Endothelial cell (in vitro differentiated cells): ENCODE measurements at places on chromosomes 1 and 21.

DNA sequence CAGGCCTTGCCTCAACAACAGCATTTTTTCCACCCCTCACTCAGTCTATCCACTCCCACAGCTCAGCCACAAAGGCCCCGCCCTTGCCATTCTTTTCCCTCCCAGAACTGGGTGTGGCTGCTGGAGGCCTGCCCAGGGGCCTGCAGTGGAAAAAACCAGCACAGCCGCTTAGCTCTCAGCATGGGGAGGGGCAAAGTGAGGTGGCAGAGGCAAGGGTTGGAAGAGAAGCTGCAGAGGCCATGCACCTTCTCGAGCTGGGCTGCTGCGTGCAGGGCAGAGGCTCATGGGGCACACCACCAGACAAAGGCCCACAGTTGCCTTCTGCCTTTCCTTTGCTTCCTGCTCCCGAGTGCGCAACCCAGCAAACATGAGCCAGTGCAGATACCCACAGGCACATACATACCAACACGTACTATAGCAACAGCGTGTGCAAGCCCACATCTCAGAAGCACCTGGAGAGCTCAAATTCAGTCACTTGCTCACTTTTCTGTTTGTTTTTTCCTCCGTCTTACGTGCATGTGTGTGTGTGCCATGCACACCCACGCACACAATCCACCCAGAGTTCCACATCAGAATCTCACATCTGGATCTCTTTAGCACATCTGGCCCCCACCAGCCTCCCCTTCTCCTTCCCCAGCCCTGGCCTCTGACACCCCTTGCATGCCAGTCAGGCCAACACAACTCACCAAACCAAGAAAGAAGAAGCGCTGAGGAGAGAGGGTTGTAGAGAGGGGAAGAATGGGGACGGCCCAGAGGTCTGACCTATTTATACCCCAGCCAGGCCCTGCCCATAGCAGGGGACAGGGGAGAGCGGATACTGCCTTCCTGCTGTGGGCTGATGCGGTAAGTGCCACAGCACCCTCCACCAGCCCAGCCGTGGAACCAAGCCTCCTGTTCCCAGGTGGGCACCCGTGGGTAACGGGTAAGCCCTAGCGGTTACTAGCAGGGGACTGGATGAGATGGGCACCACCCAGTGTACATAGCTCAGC is at the start of gene S100A4:
Gene S100A4, minus strand, starts transcription at position 740 of the 989 bp plus-strand sequence. CDS start 1,012 bp downstream, outside the sequence.
- DNase-seq: peak; percentile 41

GRCh38 chr1:248704606-248705005 is 2.0 kb upstream of the OR14I1 start:
- no peak for DNase-seq

GRCh38 chr1:110064576-110065337 is 5.7 kb downstream of the ALX3 start:
- no peak for DNase-seq

GRCh38 chr1:225119307-225119706 is 189.8 kb downstream of the DNAH14 start:
- DNase-seq: no peak

DNA sequence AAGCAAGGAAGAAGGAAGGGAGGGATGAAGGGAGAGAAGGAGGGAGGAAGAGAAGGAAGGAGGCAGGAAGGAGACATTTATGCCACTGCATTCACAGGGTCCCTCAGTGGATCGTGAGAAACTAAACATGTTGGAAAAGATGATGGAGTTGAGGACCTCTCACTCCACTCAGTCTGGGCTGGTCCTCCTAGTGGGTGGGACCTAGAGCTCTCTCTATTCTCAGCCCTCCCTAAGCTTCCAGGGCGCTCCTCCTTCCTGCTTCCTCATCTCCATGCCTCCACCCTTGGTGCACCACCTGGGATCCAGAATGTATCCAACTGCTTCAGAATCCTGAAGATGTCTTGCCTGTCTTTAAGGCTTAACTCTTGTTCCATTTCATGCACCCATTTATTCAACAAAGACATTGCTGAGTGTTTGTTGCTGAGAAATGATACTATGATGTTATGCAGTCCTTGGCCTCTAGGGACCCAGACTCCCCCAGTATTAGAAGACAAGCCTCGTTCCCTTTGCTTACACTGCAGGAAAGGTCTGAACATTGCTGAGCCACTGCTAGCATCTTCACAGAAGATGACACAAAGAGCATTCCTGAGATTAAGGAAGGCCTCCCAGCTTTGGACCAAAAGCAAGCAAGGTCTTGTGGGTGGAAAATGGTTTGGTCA is 88.5 kb downstream of the BEND5 start:
- DNase-seq: no peak

GRCh38 chr1:46686255-46686654 is 14.6 kb downstream of the TEX38 start:
- no peak for DNase-seq

DNA sequence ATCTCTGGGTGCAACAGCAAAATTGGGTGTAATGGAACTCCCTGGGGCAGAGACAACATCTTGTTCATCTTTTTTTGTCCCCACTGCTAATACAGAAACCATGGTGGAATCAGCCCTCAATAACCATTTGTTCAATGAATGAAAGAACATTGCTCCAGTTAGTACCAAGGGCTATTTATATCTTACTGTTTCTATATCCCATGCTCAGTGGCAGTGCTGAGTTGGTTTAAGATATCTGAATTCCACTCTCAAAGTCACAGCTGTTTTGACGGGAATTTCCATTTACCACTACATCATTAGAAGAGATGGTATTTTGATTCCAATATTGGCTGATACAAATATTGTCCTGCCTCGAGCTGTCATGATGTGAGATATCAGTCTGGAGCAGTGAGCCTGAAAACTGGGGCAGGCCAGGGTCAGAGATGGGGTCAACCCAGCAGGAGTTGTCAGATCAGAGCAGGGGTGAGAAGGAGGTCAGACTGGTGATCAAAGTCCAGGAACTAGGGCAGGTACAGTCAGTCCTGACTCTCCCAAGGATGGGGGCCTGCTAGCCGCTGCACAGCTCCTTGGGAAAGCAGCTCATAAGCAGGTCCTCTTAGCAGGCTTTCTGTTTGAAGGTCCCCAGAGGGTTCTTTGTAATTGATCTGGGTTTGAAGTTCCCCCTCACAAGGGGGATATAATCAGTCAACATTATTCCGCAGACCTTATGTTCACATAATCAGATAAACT is 5.8 kb upstream of the PHC2 start:
- DNase-seq: no peak

- DNase-seq: no peak
Observed at GRCh38 chr1:200929530-200930278, 35.0 kb downstream of the INAVA start.

- DNase-seq: no peak
Observed at GRCh38 chr21:34882719-34883131, 166.4 kb downstream of the RUNX1 start.

DNA sequence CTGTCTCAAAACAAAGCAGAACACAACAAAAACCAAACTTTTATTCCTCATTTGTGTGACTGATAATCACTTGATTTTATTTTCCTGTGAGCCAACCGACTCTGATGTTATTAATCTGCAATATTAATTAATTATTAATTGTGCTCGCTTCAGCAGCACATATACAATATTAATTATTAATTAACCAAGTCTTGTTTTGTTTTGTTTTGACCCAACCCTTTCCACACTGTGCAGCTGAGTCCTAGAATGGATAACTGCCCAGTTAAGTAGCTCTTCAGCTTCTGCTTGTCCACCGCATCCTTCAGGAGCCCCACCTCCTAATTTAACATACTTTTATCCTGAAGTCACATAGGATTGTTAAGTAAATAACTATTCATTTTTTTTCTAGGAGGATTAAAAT is 47.4 kb upstream of the EXO1 start:
- DNase-seq: no peak
